ENCODE measurements at places on chromosomes 12 and 14.

- no peak for DNase-seq
Measured at GRCh38 chr14:83850092-83850491, 1679.9 kb upstream of the FLRT2 start.

DNA sequence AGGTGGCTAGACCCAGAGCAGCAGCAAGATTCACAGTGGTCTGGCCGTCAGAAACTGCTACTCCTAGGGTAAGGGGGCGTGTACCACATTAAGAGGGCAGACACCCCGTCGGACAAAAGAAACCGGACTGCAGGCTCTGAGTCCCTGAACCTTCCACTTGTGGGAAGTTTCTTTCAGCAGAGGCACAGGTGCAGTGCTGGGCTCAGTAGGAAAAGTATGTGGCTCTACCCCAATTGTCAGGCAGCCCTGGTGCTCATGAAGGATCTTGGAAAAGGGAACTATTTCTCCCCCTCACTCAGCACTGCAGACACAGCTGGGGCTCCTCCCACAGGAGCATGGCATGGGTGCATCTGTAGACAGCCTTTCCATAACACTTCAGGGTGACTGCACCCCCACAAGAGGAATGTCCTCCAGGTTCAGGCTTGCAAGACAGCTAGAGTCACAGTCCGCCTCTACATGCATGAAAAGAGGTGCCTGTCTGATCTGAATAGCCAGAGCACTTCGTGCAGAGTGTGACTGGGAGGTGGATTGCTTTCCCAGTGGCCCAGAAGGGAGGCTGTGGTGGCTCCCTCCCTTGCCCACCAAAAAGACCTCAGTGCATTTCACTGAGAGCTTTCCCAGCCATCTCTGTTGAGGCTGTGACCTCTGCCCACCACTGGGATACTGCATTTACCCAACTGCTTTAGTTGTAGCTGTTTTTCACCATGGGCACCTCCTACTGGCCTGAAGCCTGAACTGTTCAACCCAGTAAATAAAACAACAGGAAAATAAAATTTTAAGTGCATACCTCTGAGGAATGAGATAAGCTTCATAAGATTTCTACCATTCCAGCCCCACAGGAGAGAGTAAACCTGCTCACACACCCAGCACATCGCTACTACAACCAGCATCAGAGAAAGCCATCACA lies 14.2 kb downstream of the CEP128 start:
- no peak for DNase-seq

- DNase-seq, result no peak
Measured at GRCh38 chr12:4933411-4933810, 23.7 kb downstream of the KCNA1 start.

DNA sequence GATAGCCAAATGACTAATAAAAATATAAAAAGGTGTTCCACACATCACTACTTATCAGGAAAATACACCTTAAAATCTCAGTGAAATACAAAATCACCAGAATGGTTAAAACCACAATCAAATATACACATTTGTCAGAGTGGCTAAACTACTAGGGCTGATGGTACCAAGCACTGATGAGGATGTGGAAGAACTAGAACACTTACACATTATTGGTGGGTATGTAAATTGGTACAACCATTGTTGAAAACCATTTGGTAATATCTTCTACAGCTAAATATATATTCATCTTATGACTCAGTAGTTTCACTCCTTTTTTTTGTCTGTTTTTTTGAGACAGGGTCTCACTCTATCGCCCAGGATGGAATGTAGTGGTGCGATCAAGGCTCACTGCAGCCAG lies 48.5 kb upstream of the TTC7B start:
- DNase-seq, result no peak
